ENCODE measurements at places on chromosomes 16 and 17.
A peak's percentile ranks its signal among the peaks of the same experiment; 100 is the strongest.

GRCh38 chr16:4537376-4538343, 913 bp downstream of the CDIP1 start:
- peak; percentile 60 for DNase-seq

GRCh38 chr17:47653442-47653841, 3.7 kb downstream of the KPNB1 start:
- no peak for DNase-seq

DNA sequence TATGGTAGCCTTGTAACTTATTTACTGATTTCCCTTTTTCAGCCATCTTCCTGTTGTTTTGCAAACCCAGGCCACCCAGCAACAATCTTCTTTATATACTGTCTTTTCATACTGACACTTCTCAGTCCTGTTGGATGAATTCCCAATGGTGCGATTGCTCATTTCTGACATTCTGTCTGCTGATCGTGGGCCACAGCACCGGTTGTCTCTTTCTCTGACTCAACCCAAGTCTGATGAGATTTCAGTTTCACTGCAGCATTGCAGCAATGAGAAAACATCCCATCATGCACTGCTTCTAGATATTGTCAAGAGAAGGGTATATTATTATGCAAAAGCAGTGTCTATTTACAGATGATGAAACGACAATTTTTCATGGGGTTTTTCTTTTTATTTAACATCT, 349.2 kb upstream of the HSBP1 start:
- no peak for DNase-seq

DNA sequence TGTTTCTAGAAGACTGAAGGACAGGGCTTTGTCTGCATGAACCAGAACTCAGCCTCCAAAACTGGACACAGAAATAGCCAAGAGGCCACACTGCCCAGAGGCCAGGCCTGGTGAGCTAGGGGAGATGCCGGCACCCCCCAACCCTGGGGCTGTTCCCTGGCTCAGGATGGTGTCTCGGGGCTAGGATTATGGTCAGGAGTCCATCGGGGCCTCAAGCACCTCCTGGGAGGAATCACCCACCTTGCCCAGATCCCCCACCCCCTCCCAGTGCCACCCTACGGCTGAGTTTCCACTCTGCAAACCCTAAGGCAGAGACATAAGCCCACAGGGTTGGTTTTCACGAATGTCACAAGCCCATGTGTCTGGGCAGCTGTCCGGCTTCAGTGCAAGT, 37.2 kb downstream of the SLC7A5 start:
- DNase-seq: no peak

- DNase-seq: no peak
Observed at GRCh38 chr16:13944816-13945215, 24.9 kb downstream of the ERCC4 start.

DNA sequence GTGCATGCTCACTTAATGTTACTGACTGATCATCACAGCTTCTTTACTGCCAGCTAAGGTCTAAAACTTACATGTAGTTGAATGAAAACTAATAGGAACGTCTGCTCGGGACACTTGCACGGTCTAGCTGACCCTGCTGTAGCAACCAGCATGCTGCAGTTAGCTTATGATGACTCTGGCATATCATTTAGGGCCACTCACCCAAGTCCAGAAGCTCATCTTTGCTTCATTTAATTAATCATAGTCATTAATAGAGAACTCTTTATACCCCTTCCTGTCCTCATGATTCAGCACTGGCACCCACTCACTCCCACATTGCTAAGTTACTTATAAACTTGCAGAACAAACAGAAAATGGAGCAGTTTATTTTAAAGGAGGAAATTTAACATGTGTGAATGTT, 136.3 kb downstream of the NLK start:
- no peak for DNase-seq

DNA sequence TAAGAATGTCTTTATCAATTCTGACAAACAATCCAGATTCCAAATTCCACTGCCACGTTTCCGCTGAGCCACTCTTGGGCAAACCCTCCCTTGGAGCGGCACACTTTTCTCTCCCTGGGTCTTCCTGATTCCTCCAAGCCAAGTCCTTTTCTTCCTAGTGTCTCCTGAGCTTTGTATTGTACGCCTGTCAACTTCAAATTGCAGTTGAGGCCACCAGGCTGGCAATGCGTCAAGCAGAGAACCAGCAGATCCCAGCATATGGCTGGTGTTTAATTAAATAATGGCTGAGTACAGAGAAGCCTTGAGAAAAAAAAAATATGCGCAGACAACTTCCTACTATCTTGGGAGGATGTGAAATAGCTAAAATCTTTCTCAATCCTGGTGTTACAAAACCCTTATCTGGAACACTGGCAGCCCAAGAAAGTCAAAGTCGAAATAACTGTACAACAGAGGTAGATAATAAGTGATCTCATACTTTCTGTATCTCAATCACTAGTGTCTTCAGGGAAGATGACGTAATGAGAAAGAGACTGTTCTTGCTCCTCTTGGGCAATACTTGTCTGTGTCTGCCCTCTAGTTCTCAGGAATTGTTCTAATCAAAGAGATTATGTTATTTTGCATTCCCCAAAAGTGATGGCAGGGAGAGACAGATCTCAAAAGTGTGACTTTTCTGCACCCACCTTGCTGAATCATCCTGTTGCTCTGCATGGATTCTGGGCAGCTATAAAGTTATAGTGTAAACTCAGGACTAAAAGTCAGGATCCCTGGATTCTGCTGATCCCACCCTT, 15.0 kb downstream of the SMIM36 start:
- DNase-seq: peak; percentile 42

- DNase-seq: peak; percentile 57
Observed at GRCh38 chr16:87317750-87318644, 805 bp upstream of the C16orf95 start.

DNA sequence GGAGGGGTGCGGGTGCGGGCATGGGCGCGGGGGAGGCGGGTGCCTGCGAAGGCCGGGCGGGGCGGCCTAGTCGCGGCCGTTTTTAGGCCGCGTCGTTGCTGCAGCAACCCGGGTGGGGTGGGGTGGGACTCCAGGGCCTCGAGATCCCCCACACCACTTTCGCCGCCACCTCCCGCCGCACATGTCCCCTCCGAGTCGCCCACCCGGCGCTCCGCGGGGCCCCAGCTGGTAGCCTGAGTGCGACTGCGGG, 11.3 kb downstream of the TBX2 start:
- DNase-seq: no peak

GRCh38 chr17:79627184-79627765, 16.4 kb upstream of the RBFOX3 start:
- DNase-seq: no peak

- no peak for DNase-seq
Observed at GRCh38 chr16:89969741-89970410, 21.3 kb downstream of the DEF8 start.

DNA sequence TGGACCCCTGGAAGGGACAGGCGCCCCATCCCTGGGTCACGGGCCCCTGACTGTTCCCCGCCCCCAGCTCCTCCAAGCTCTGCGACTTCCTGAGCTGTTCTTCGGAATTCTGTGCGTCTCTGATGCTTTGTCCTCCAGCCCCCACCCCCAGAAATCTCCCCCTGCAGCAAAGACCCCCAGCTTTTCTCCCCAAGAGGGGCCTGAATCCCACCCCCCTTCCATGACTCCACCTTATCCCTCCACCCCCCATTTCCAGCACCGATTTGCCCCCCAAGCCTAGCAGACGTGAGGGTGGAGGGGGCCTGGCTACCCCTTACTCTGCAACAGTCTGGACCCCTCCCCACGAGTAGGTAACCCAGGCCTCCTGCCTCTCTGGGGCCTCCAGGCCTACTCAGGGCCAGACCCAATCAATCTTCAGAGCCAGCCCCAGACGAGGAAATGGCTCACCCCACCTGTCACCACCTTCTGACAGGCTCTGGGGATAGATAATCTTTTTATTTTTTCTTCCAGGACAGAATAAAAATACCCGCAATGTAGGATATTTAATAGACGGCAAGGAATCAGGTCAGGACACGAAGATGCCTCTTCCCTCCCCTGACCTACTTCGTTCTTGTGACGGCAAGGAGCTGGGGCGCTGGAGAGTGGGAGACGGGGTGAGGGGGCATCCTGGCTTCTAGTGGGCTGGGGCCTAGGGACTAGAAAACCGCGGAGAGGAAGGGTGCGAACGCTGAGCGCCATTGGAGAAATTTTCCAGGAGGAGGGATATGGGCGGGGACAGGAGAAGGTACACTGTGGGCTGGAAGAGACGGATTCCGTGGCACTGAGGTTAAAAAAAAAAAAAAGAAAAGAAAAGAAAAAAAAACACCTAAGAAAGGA, 744 bp upstream of the PLXDC1 start:
- peak; percentile 95 for DNase-seq

DNA sequence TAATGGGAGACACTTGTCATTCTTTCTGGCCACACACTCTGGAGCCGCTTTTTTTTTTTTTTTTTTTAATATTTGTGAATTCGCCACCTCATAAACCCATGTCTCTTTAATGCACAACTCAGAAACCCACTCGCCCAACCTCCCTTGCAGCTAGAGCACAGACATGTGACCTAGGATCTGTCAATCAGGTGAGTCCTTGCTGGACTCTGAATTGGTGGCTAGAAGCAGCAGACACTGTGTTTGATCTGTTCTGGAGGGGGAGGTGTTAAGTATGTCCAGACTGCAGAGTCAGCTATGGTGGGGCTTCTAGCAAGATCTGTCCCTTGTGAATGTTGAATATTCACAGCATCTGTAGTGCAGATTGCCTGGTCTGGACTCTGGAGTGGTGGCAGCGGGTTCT, 112.1 kb downstream of the PRKCB start:
- no peak for DNase-seq

GRCh38 chr16:24801761-24802302, 43.9 kb upstream of the SLC5A11 start:
- no peak for DNase-seq

DNA sequence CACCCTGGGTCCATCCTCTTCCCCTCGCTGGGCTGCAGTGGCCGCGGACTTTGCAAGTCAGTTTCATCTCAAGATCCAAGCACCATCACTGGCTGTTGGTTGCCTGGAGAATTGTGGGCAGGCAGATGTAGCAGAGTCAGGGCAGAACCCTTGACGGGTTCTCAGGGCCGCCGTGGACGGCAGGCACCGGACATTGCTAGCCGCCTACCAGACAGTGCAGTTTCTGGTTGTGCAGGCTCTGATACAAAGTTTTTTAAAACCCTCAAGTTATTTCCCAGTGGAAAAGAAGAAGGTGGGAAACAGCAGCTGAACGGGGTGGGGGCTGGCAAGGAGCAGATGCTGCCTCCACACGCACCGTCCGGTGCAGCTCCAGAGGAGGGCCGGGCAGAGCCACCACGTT, 3.4 kb downstream of the MAPK8IP3 start:
- peak; percentile 82 for DNase-seq

- DNase-seq: no peak
Observed at GRCh38 chr17:49132699-49133364, at the start of gene B4GALNT2. TSS of gene B4GALNT2 (plus strand) at chr17:49132769. CDS start at chr17:49132793, 24 bp downstream.

DNA sequence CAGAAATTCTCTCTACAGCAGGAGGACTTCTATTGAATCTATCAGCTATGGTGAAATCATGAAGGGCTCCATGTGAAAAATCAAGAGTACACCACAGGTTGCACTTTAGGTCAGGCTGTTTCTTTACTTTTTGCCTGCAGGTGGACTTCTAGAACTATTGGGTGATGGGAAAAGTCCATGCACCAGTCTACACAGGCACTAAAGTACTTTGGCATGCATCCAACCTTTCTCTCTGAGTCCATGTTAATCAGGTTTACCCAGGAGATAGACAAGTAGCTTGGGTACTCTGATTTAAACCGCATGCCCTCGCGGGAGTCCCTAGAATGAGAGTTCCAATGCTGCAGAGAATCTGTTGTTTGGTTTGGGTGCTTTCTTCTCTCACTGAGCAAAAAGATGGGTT, 9.1 kb upstream of the ANKFN1 start:
- peak; percentile 49 for DNase-seq

DNA sequence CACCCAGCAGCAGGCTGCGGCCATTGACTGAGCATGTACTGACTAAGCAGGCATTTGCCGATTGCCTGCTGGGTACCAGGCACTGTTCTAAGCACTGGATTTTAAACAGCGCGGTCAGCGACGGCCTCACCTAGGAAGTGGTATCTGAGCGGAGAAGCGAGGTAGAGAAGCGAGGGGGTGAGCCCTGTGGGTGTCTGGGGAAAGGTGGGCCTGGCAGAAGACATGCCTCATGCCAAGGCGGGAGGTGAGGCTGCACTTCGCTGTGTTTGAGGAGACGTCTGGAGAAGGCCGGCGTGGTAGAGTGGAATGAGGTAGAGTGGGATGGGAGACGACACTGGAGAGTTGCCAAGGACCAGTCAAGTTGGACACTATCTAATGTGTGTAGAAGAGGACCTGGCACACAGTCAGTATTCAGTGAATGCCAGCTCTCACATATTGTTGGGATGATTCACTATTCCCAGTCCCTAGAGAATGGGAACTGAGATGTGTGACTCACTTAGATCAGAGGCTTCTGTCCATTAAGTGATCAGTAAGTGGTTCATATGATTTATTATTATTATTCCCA, 14.4 kb downstream of the SYCE1L start:
- no peak for DNase-seq

- peak; percentile 50 for DNase-seq
Observed at GRCh38 chr16:77951788-77952187, 70.6 kb upstream of the CLEC3A start.

- no peak for DNase-seq
Observed at GRCh38 chr17:27368980-27369379, 75.1 kb downstream of the WSB1 start.

DNA sequence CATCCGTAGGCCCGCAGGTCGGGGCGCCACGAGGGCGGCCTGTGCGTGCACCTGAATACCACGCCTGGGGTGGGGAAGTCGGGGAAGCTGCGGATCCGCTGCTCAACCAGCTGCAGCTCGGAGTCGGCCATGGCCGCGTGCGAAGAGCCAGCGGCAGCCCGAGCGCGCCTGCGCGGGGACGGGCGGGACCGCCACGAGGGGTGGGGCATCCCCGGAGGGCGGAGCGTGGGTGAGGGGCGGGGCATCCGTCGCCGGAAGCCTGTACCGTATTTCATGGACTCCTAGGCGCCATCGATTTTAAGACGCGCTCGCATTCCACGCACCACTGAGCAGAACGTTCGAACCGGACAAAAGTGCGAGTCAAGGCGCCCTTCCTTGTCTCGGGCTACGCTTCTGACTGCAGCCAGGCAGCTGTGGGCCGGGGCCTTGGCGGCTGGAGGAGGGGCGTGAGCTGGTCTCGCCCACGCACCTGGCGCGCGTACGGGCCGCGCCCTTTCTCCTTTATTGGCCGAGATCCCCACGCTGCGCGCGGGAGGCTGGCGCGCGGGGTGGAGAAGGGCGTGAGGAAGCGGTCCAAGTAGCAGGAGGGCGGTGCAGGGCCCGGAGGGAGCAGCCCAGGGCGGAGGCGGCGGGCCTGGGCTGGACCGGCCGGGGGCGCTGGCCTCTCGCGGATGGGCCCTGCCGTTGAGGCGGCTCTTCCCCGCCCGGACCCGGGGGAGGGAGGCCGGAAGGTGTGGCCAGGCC, at the start of gene APRT:
Gene APRT, minus strand, starts transcription at position 160 of the 744 bp plus-strand sequence. Its CDS starts 29 bp downstream, at position 131.
- DNase-seq: peak; percentile 80

DNA sequence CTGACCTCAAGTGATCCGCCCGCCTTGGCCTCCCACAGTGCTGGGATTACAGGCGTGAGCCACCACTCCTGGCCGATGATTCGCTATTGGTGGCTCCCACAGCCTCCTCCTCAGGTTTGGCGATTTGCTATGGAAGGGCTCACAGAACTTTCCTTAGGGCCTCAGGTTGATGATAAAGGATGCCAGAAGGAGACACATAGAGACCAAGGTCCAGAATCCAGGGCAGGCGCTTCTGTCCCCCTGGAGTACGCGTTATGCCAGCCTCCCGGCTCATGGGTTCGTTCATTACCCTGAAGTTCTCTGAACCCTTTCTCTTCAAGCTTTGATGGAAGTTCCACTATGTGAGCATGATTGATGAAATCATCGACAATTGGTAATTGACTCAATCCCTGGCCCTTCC, 19.9 kb downstream of the LGALS3BP start:
- no peak for DNase-seq
